ENCODE measurements at places on chromosomes 6 and 20.

- DNase-seq = no peak
Observed at GRCh38 chr6:136466777-136467176, 83.4 kb downstream of the MAP7 start.

DNA sequence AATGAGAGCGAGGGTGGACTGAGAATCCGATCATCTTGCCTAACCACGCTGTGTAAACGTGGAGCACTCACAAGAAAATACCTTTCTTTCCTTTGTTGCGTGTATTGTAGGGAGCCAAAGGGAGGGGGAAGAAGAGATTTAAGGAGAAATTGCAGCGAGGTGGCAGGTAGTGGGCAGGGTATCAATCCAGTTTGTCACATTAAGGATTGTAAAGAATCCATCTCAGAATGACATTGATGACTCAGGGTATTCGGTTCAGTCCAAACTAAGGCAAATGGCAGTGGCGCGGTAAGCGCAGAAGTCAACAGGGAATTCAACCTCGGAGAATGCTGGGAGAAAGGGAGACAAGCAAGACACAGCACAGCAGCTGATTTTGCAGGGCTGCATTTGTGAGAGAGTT is 146.2 kb downstream of the ID4 start:
- no peak for DNase-seq

DNA sequence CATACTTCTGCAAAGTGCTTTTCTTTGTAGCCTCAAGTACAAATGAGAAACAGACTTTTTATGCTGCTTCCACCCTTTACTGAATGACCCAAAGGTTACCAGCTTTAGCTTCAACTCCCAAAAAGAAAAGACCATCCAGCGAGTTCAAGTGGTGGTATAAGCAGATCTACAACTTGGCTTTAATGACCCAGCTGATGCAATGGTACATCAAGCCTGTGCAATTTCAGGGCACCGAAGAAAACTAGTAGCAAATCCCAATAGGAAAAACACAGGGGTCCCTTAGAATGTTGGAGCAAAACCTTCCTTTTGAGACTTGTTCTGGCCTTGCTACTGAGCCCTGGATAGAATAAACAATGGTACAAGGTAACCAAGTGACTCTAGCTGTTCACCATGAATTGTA is 33.8 kb downstream of the STX7 start:
- no peak for DNase-seq

GRCh38 chr20:46883892-46884291 is 10.8 kb upstream of the EYA2 start:
- DNase-seq = no peak

DNA sequence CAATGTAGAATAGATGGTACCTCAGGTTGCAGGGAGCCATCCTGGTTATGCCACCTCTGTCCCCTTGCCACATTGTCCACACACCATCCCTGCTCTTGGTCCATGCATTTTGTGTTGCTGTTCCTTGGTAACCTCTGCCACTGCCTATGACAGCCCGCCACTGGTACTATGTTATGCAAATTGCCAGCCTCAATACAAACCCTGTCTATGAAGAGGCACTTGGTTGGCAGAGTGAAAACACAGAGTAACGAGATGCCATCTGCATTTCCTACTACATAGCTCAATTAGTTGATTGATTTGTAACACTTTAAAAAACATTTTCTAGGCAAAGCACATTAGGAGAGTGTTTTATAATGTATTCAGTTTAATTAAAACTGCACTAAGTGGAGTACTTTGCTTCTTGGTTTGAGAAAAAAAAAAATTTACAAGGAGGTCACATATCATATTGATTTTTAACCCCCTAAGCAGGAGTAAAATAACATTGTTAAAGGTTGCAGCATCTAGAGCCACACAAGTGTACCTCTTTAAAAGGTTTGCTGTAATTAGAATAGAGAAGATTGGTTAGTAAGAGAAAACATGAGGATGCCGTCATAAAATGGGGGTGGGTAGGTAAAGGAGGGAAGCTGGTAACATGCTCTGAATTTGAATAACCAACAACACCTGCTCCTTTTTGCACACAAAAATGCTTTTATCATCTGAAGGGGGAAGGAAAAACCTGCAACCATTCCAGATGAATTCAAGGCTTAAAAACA is 817.1 kb downstream of the KIF16B start:
- DNase-seq = no peak

DNA sequence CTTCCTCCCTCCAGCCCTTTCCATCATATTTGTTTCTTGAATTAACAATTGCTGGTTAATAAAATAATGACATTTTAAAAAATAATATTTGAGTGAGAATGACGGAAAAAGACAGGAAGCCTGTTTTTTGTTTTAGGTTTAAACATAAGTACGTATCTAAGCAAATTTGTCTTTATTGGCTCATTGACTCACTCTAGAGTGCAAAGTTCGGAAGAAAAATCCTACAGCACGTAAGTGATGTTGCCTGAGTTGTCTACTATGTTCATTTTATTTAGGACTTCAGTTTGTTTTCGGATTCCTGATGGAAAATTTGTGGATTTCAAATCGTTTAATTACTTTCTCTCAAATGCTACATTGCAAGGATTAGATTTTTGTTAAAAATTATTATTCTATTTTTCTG is 1435.7 kb upstream of the ADGRB3 start:
- DNase-seq = no peak

DNA sequence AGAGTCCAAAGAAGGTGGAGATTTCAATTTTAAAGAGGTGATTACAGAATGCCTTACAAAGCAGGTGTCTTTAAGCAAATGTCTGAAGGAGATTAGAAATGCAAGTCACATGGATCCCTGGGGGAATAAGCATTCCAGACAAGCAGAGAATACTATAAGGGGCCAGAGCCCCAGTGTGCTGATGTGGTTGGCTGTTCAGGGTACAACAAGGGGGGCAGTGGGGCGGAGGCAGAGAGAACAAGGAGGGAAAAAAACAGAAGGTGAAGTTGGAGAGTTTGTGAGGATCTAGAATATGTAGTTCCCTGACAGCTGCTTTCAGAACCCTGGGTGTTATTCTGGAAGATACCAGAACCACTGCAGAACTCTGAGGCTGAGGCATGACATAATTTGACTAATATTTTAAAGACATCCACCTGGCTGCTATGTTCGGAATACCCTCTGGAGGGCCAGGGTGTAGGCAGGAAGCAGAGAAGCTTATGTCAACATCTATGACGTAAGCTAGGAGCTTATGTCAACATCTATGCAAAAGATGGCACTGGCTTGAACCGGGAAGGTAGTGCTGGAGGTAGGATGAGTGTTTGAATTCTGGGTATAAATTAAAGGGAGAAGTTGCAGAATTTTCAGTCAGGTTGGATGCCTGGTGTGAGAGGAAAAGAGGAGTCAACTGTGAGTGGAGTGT is 276.3 kb upstream of the AGPAT4 start:
- no peak for DNase-seq

DNA sequence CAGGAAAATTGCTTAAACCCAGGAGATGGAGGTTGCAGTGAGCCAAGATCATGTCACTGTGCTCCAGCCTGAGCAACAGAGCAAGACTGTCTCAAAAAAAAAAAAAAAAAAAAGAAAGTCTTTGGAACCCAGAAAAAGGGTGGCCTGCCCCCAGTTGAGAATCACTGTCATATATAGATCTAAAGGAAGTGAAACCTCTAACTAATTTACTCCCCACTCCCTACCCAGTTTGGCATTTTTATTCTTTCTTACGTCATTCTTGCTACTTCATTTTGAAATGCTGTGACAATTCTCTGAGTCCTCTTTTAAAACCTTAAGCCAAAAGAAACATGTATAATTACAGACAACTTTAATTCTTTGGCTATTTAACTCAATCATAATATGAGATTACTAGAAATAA is 254.8 kb downstream of the CDC5L start:
- DNase-seq = no peak

DNA sequence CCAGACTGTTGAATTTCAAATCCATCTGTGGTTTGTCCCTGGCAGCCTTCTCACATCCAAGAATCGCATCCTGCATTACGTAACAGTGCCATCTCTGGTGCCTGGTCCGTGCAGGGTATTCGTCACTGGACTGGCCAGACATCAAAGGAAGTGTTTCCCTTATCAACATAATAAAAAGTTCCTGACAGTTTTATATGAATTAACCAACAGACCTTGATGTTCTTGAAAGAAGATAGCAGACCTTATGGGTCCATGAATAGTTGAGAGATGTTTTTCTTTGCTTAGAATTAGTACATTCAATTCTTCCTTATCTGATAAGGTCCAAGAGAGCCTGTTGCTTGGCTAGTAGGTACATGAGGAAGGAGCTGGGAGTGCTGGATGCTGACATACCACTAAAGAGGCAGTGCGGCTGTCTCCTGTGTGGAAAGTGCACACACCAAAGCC is 77.6 kb downstream of the PHACTR2 start:
- DNase-seq = no peak

- no peak for DNase-seq
Observed at GRCh38 chr6:18680842-18681241, 293.7 kb downstream of the RNF144B start.

DNA sequence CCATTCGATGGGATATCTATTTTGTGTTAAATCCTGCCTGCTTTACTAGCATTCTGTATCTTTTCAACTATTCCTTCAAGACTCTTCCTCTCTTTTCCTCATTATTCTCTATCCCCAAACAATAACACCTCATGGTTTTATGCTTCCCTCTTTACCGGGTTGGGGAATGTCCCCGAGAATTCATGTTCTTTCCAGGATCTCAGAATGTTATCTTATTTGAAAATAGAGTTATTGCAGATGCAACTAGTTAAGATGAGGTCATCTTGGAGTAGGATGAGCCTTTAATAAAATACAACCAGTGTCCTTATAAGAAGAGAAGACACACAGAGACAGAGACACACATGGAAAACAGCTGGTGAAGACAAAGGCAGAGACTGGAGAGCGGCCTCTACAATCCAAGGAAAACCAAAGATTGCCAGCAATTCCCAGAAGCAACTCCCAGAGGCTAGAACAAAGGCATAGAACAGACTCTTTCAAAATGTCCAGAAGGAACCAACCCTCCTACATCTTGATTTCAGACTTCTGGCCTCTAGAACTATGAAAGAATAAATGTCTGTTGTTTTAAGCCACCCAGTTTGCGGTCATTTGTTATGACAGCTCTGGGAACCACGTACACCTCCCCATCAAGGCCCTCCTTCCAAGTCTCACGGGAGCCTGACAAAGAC is 126.8 kb upstream of the TNFAIP3 start:
- no peak for DNase-seq

DNA sequence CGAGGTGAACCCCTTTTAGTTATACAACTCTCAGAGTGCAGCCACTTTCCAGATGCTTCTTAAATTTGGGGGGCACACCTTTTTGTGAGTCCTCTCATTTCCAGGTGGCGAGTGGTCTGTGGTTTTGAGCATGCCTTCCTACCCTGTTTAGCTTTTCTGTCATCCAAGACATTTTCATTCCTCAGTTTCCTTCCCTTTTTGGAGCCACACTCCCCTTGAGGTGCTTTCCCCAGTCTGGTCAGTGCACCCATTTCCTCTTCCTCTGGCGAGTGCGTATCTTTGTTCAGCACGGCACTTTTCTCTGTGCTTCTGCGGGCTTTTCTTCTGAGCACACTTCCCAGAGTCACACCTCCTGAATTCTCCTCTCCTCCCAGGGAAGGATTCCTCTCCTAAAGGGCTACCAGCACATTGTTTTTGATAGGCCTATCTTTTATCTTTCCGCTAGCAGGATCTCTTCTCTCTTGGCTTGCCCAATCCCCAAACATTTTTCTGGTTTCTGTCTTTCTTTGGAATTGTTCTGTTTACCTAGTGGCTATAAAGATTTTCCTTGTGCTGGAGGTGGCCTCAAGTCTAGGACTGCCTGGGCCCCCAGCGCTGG is 1.4 kb downstream of the PHF20 start:
- DNase-seq = peak; percentile 32

DNA sequence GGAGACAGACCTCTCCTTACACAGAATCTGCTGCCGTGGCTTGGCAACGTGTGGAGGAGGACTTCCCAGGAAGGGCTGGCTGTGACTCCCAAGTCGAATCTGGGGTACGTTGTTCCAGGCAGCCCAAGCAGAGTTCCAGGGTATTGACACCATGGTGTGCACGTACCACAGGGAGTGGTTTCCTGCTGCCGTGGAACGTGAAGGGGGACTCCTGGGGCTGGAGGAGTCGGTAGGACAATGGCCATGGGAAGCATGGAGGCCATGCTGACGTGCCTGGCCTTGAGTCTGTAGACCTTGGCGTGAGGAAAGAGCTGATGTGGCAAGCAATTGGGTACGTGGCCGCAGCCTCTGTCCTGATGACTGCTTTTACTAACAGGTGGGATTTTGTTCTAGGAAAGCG is 119.3 kb downstream of the TULP4 start:
- no peak for DNase-seq
